Retinal pigment epithelial cell (primary cell): ENCODE measurements at places on chromosomes 1 and 21.

DNA sequence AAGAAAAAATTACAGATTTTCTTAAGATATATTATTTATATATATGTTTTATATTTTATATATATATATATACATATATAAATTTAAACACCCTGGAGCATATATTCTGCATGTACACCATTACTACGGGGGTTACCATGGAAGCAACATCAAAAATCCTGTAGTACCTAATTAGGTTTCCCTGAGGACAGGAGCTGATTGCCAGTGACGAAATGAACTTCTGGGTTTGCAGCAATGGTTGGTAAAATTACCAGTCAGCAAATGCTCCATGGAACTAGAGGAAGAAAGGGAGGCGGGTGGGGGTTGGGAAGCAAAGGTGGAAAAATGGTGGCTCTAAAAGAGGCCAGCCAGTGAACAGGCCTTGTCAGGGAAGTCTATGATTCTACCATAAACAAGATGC is 89.5 kb downstream of the KCNN3 start:
- no peak for DNase-seq

GRCh38 chr1:149845416-149845815 is 54.0 kb upstream of the BOLA1 start:
- no peak for DNase-seq

DNA sequence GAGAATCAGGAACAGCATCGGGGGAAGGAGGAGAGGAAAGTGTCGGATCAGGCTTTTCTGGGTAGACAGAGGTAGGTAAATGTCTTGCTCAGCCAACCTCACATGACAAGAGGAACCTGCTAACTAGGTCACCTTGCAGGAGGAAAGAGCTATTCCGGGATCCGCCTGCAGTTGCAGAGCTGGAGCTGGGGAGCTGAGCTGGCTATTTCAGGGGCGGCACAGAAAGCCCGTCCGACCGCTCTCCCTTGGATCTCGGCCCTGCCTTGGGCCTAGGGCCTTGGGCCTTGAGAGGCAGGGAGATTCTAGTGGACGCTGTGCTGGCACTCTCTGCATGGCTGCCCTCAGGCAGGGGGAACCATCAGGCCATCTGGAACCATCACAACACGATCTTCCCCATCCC is 56.5 kb upstream of the CTPS1 start:
- no peak for DNase-seq

DNA sequence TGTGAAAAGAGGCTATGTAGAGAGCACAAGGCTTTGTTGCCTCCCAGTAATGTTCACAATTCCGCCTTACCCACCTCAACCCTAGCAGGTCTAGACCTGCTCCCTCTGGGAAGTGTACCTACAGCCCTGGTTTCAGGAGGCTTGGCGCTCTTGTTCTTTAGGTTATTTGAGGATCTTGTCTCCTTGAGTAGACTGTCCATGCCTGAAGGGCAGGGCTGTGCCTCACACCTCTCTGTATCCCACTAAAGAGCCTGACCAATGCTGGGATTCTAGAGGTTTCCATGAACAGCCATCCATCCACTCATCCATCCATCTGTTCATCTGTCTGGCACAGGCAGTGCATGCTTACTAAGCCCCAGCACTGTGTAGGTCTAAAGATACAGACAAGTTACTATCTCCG is 1.0 kb downstream of the RAB7B start:
- no peak for DNase-seq

DNA sequence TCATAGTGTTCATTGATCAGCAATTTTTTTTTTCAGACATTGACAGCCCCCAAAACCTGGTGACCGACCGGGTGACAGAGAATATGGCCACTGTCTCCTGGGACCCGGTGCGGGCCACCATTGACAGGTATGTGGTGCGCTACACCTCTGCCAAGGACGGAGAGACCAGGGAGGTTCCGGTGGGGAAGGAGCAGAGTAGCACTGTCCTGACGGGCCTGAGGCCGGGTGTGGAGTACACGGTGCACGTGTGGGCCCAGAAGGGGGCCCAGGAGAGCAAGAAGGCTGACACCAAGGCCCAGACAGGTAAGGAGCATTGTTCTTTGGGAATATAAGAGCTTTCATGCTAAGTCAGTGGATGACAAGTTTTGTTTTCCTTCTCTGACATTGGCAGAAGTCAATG is 49.3 kb downstream of the TNN start:
- no peak for DNase-seq

GRCh38 chr1:217274416-217274815 is 356.5 kb downstream of the GPATCH2 start:
- DNase-seq = no peak

GRCh38 chr1:181255270-181255929 is 166.9 kb downstream of the IER5 start:
- peak; percentile 70 for DNase-seq

- DNase-seq = peak; percentile 78
Observed at GRCh38 chr1:178931858-178932551, 61.1 kb upstream of the ANGPTL1 start.

- DNase-seq = peak; percentile 75
Observed at GRCh38 chr1:104921525-104921924, 1171.8 kb downstream of the AMY1C start.

DNA sequence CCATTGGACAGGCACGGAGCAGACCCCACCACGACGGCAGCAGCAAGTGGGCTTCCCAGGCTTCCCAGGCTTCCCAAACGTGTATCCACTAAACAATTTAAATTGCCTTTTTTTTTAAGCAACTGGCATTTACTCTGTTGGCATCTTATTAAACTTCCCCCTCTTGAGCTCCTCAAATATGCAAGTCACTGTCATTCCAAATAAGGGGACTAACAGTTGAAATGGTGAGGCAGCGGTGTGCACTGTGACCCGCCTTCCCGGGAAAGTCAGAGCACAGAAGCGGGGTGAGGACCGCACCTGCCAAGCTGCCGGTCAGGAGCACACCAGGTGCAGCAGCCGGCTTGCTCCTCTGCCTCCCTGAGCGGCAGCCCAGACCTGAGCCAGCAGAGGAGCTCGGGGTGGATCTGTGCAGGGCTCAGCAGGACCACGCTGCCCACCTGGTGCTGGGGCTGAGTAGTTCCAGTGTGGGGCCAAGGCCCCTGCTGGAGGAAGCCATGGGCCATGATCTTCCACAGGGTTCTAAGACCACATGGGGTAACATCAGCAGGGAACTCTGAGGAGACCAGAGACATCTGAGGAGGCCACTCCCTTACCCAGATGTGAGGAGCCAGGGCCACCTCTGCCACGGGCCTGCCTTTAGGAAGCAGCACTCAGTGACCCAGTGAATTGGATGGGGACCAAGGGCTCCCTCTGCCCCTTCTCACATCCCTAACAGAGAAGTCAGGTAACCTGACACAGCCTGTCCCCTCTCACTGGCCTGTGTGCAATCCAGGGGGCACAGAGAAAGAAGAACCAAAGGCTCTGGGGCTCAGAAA is 245.4 kb downstream of the NPHP4 start:
- no peak for DNase-seq

DNA sequence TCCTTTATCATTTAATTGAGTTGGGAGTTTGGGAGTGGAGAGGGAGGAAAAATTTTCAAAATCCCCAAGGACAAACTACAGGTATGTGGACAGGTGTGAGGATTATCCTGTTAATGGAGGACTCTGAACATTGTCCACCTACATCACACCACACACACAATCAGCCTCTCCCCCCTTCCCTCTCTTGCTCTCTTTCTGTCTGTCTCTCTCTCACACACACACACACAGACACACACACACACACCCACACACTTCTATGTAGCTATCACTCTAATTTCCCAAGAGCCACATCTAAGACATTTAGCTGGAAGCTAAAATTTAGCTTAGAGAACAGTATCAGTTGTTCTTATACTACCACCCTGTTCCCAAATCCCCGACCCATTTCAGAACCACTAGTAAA is 1.5 kb downstream of the S100A8 start:
- no peak for DNase-seq

GRCh38 chr21:37660709-37661108 is 255.5 kb downstream of the KCNJ6 start:
- no peak for DNase-seq

GRCh38 chr1:219422811-219423598 is 189.9 kb downstream of the ZC3H11B start:
- no peak for DNase-seq

GRCh38 chr1:157091186-157091585 is 8.4 kb downstream of the ETV3L start:
- no peak for DNase-seq

GRCh38 chr1:186633116-186633515 is 47.1 kb downstream of the PTGS2 start:
- DNase-seq = no peak

DNA sequence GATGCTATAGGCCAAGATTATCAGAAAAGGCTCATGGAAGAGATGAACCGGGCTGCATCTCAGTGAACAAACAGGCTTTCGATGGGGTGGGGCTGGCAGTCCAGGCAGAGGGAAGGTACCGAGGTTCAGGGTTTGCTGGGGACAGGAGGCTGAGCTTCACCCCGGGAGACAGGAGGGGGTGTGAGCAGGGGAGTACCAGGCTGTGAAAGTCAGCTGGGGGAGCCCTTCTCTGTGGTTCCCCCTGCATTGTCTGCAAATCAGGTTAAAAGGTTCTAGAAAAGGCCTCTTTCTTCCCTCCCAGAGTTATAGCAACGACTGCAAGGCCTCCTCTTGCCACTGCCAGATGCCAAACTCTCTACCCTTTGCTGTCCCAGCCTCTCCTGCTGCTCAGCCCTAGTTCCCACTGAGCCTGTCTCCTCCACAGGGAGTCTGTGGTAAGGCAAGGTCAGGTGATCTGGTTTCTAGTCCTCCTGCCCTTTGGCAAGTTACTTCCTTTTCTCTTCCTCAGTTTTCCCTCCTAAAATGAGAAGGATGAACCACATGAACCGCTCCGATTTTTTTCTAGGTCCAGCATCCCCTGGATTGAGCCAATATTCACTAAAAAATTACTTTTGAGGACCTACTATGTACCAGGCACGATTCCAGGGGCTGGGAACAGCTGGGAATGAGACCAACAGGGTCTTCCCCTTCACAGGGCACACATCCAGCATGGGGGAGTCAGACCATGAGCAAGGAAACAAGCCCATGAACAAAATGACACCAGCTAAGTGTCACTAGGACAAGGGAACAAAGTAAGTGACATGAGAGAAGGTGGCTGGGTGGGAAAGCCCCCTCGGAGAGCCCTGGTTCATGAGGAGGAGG is 7.2 kb downstream of the LAD1 start:
- no peak for DNase-seq

DNA sequence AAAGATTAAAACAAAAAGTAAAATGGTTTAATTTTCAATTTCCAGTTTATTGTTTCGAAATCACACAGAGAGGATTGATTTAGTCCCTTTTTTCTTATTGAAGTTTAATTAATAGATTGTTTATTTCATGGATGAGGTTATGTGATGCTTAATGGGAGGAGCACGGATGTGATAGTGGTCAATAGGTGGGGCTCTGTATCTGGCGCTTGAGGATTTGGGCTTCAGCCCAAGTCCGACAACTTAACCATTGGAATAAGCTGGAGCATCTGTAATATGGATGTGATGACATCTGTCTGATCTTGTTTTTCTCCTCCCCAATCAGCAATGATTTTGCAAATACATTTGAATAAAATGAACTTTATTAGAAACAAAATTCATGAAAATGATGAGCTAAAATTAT is 169.2 kb downstream of the LYPLAL1 start:
- DNase-seq = no peak

DNA sequence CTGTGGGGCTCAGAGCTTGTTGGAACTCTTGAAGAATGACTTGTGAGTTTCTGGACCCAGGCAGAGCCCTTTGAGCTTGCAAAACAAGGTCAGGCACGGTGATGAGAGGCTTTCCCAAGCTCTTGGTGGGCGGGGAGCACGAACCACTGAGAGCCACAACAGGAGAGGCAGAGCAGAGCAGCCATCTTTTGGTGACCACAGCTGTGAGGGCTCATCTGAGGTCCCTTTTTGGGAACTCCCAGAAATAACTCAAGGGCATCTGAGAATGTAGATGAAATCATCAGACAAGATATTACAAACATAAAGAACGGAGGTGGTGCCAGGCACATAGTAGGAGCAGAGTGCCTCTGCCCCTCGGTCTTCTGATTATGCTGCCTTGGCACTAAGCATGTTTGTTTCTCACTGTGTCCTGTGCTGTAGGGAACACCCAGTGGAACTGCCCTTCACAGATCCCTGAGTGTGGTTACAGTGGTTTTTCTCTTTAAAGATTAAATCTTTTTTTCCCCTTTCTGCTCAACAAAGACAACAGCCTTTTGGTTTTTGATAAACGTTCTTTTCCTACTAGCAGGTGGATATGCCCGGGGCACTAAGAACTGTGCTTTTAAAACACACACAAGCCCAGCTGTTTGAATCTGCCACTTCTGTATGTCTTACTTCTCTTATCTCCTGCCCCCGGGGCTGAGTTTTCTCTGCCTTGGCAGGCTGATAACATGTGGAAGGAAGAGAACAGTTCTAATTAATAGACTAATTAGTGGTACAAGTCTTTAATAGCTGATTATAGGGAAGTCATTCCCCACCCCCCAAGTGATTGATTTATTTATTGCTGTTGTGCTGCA is 37.7 kb downstream of the CD34 start:
- DNase-seq = no peak

DNA sequence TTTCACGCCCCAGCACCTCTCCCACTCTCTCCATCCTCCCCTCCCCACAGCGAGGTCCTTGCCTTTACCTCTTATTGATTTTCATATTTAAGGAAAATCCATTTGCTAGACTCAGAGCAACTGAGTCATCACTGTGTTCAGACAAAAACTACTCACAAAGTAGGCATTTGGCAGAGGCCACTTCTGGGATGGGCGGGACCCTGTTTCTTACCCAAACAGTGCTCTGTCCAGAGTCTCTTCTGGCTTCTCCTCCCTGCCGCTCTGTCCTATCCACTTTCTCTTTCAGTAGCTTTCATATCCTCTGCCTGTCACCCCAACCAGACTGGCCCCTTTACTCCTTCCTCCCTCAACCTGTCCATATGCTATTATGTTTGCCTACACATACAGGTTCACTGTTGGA is 2.4 kb upstream of the NAV1 start:
- DNase-seq = no peak

DNA sequence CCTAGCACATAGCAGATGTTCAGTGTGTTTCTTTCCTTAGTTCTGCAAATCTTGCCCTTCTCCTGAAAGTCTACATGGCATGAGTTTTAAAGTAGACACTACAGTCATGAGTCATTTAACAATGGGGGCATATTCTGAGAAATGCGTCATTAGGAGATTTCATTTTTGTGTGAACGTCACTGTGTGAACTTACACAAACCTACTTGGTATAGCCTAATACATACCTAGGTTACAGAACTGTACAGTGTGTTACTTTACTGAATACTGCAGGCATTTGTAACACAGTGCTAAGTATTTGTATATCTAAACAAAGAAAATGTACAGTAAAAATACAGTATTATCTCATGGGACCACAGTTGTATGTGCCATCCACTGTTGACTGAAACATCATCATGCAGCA is 10.0 kb downstream of the TTF2 start:
- no peak for DNase-seq

- no peak for DNase-seq
Observed at GRCh38 chr21:15264084-15264665, 199.4 kb upstream of the NRIP1 start.

GRCh38 chr1:171258429-171258828 is 10.1 kb downstream of the FMO1 start:
- no peak for DNase-seq
